ENCODE measurements at places on chromosomes 3 and 15. TPM values are rescaled to one million over a fixed set of nuclear protein-coding genes. Genes with fewer than 3 reads are reported as not detected.

The UBE2Q2 gene
- 33.1 TPM for total RNA-seq

The REC114 gene
- not detected for total RNA-seq

The SSUH2 gene
- under 0.01 TPM for total RNA-seq

The IRAK2 gene
- 3.0 TPM for total RNA-seq

The CDHR4 gene
- not detected for total RNA-seq

The GOLGA8M gene
- not detected for total RNA-seq

The ZBTB38 gene
- 98.9 TPM for total RNA-seq

The THBS1 gene
- 99.2 TPM for total RNA-seq

The SLC28A2 gene
- not detected for total RNA-seq

The TRIM59 gene
- total RNA-seq = 39.2 TPM

The TNFAIP8L3 gene
- 2.1 TPM for total RNA-seq

The C15orf62 gene
- not detected for total RNA-seq

The MAGI1 gene
- 6.4 TPM for total RNA-seq

The AP3B2 gene
- total RNA-seq = 0.15 TPM

The GALNT15 gene
- 10.4 TPM for total RNA-seq

The ULK3 gene
- total RNA-seq = 14.5 TPM

The KLF15 gene
- 3.3 TPM for total RNA-seq

The SIAH2 gene
- 30.9 TPM for total RNA-seq

The SPTBN5 gene
- under 0.01 TPM for total RNA-seq

The MAP6D1 gene
- 3.2 TPM for total RNA-seq

The SIDT1 gene
- total RNA-seq = not detected

The VEPH1 gene
- 25.9 TPM for total RNA-seq

The CD96 gene
- not detected for total RNA-seq

The SLC6A20 gene
- total RNA-seq = not detected

The ACTC1 gene
- total RNA-seq = not detected

The CMTM6 gene
- total RNA-seq = 41.8 TPM

The SLC51A gene
- not detected for total RNA-seq

The CPB1 gene
- 0.15 TPM for total RNA-seq

All from bronchus fibroblast of lung (primary cell).